ENCODE measurements at places on chromosomes 12 and 14. TPM values are rescaled to one million over a fixed set of nuclear protein-coding genes. Genes with fewer than 3 reads are reported as not detected.

The EEF1AKMT3 gene
- total RNA-seq, result 3.8 TPM

The ACOT6 gene
- total RNA-seq, result not detected

The ADGRD1 gene
- total RNA-seq, result 0.11 TPM

The CALM1 gene
- 444 TPM for total RNA-seq

The RERGL gene
- total RNA-seq, result not detected

The LMBR1L gene
- 39.7 TPM for total RNA-seq

The BDKRB1 gene
- 19.8 TPM for total RNA-seq

The KRT83 gene
- total RNA-seq, result not detected

The ALDH2 gene
- 47.7 TPM for total RNA-seq

The RAD51AP1 gene
- total RNA-seq, result 41.9 TPM

The LRCOL1 gene
- total RNA-seq, result 0.33 TPM

The ZC2HC1C gene
- total RNA-seq, result 1.8 TPM

The MYH7 gene
- not detected for total RNA-seq

The KLRK1 gene
- total RNA-seq, result not detected

The VASH1 gene
- total RNA-seq, result 6.4 TPM

The TAPBPL gene
- 7.1 TPM for total RNA-seq

The OTX2 gene
- total RNA-seq, result not detected

The DACT1 gene
- total RNA-seq, result 27.4 TPM

The SHMT2 gene
- total RNA-seq, result 374 TPM

The POTEG gene
- total RNA-seq, result not detected

The PLXNC1 gene
- total RNA-seq, result 3.2 TPM

The TMEM119 gene
- total RNA-seq, result 61.6 TPM

The MORN3 gene
- 0.62 TPM for total RNA-seq

The TXNDC16 gene
- 5.2 TPM for total RNA-seq

The FOXJ2 gene
- total RNA-seq, result 6.9 TPM

The MMP14 gene
- 519 TPM for total RNA-seq

The CSAD gene
- total RNA-seq, result 11.0 TPM

The KCNH5 gene
- 0.12 TPM for total RNA-seq

The KRT7 gene
- 0.66 TPM for total RNA-seq

The TMEM52B gene
- total RNA-seq, result not detected

The KRT78 gene
- total RNA-seq, result not detected

The GRIN2B gene
- 0.22 TPM for total RNA-seq

The TEX52 gene
- total RNA-seq, result 0.12 TPM

The IRAK3 gene
- 2.0 TPM for total RNA-seq

The EXOC3L4 gene
- total RNA-seq, result 0.50 TPM

The RHEBL1 gene
- 0.62 TPM for total RNA-seq

The DRAM1 gene
- total RNA-seq, result 32.2 TPM

The CIROP gene
- 0.25 TPM for total RNA-seq

The SPSB2 gene
- 9.5 TPM for total RNA-seq

The ESR2 gene
- total RNA-seq, result 0.11 TPM

The USP44 gene
- 3.4 TPM for total RNA-seq

The PTPRO gene
- total RNA-seq, result 0.55 TPM
